ENCODE measurements at places on chromosomes 5 and 9. TPM values are rescaled to one million over a fixed set of nuclear protein-coding genes. Genes with fewer than 3 reads are reported as not detected.

- H3K4me1 ChIP-seq, result no peaks in the 10 kb centered on the region
- H3K4me3 ChIP-seq, result no peak overlapping the region
- H3K27me3 ChIP-seq, result no peaks in the 10 kb centered on the region
- no peak for DNase-seq
- H3K36me3 ChIP-seq, result no peaks in the 10 kb centered on the region
Observed at GRCh38 chr5:147415651-147416050, 94.2 kb downstream of the DPYSL3 start.

DNA sequence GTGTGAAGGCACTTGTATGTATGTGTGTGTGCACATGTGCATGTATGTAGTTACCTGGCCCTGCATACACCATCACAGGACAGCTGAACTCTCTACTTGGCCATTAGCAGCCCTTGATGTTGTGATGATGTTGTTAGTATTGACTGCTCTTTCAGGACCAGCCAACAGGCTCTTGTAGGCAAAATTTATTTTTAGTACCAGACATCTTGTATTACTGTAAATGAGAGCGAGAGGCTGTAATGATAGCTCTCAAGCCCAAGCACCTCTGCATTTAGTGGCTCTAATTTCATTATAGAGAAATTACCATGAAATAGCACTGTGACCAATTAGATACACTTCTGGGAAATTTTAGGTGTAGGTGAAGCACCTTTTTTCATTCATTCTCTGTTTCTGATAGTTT, 158.0 kb downstream of the SMARCA2 start:
- no peak for DNase-seq
- H3K4me3 ChIP-seq, result no peak overlapping the region
- no peaks in the 10 kb centered on the region for H3K4me1 ChIP-seq
- no peaks in the 10 kb centered on the region for H3K27me3 ChIP-seq
- H3K36me3 ChIP-seq, result peaks cover 62% of the 10 kb centered on the region

LHX3 gene
- total RNA-seq, result not detected

PCDHA12 gene
- total RNA-seq, result not detected

PCDHGA11 gene
- 1.1 TPM for total RNA-seq
